ENCODE measurements at places on chromosomes 3 and 15.

DNA sequence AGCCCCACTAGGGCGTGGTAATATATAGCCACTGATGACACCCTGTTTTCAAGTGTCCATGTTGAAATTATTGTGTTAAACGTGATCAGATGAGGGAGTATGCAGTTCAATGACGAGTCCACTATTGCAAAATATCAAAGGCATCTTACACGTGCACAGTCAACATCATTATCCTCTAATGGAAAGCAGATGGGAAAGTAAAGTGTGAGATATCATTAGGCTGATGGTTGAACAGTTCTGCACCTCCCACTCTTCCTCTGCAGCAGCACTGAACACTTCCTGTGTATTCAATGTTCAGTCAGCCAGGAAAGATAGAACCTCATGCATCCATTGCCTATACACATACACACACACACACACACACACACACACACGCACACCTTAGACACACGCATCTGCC is 431.8 kb upstream of the CCDC54 start:
- DNase-seq, result no peak

DNA sequence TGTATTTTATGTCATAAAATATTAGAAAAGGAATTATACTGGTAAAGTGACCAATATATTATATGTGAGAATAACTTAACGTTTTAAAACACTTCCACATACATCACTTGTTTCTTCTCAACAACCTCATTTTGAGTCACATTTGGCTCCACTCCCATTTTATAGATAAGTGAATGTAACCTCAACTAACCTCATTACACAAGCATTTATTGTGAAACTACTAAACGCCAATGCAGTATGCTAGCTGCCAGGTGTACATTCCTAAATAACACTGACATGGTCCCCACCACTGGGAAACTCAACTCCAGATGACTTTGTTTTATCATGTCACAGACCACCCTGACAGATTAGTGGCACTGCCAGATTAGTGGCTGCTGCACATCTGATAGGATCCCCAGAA is 249.7 kb upstream of the CNTN4 start:
- DNase-seq, result no peak

DNA sequence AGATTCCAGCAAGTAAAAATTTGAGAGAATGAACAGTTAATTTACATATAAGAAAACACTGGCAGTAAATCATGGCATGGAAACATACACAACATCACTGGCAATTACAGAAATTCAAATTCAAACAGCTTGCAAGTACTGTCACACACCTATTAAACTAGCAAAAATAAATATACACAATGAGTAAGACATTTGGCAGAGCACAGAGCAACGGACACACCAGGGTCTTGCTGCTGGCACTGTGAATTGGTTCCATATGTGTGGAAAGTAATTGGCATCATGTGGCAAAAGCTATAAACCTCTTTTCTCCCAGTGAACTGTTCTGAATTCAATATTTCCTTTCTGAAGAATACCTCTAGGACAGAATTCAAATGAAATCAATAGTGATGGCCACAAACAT is 78.3 kb downstream of the LRRK1 start:
- DNase-seq, result no peak

- no peak for DNase-seq
Measured at GRCh38 chr3:52121813-52122212, 32.4 kb downstream of the POC1A start.

DNA sequence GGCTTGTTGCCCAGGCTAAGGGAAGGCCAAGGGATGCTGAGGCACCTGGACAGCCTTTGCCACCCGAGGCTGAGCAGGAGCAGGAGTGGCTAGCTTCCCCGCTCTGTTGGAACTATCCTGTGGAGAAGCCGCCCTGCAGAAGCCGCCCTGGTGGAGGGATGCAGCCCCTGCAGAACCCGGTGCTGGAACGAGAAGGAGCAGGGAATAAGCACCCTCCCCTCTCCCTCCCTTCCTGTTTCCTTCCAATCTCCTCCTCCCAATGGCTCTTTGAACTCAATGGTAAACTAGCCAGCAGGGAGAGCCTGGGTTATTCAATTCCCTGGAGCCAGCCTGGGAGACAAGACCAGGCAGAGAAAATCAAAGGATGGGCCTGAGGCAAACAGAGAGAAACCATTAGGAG is 11.8 kb upstream of the HRG start:
- DNase-seq, result no peak

DNA sequence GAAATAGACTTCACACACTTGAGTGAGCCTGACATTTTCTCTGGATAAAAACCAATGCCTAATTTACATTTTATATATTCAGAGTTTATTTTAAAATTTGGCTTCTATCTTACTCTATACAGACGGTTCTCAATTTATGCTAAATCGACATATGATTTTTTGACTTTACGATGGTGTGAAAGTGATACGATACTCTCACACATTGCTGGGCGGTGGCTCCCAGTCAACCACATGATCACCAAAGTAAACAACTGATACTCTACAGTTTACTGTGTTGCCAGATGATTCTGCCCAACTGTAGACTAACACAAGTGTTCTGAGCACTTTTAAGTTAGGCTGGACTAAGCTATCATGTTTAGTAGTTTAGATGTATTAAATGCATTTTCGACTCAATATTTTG is 25.1 kb upstream of the GADL1 start:
- no peak for DNase-seq

GRCh38 chr15:68421115-68421551 is 10.8 kb downstream of the ITGA11 start:
- DNase-seq, result no peak

All from stimulated activated CD8-positive, alpha-beta memory T cell treated with anti-CD3 and anti-CD28 coated beads, Interleukin-4, amount 100 ng/mL, for 1 hour (primary cell).